Stimulated activated CD8-positive, alpha-beta memory T cell treated with anti-CD3 and anti-CD28 coated beads, Interleukin-2, amount 100 ng/mL, for 48 hours (primary cell): ENCODE measurements at places on chromosomes 4 and X.
A peak's percentile ranks its signal among the peaks of the same experiment; 100 is the strongest.

- no peak for DNase-seq
Measured at GRCh38 chr4:184950117-184950830, 68.0 kb upstream of the HELT start.

DNA sequence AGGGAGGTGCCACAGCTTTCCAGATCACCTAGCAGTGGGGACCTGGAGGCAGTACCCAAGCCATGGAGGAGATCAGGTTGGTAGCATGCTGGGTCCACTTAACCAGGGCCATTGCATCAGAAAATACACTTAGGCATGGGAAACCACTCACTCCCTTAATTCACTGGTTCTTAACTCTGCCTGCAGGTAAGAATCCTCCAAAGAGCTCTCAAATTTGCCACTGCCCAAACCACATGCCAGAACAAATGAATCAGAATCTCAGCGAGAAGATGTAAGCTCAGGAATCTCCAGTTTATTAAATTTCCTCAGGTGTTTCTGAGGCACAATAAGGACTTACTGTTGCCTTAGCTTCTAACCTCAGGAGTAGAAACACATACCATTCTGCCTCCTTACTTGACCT lies 327.7 kb upstream of the RASGEF1B start:
- no peak for DNase-seq

DNA sequence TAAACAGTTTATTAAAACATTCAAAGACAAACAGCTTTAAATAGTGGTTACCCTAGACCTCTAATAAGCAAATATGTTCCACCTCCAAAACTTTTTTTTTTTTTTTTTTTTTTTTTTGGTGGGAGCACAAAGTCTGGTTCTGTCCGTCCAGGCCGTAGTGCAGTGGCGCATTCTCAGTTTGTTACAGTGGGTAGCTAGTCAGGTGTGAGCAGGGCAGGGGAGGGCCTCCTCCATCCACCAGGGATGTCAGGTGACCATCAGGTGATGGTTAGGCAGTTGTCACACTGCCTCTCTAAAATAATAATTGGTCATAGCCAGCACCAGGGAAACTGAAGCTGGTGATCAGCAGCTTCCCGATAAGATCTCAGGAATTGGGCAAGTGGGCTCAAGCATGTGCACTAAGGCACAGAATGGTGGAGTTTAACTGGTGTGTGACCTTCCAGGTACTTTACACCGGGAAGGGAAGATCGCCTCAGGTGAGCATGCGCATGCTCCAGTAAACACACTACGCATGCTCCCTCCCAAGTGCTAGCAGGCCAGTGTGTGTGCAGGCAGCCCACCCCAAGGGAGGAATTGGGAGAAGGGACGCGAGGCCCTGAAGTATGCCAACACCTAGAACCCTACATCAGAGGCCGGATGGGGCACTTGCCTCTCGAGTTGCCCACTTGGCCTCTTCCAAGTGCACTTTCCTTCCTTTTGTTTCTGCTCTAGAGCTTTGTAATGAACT lies 27.2 kb downstream of the TNIP2 start:
- DNase-seq: no peak

GRCh38 chr4:4849106-4849505 lies 10.4 kb upstream of the MSX1 start:
- DNase-seq: no peak

DNA sequence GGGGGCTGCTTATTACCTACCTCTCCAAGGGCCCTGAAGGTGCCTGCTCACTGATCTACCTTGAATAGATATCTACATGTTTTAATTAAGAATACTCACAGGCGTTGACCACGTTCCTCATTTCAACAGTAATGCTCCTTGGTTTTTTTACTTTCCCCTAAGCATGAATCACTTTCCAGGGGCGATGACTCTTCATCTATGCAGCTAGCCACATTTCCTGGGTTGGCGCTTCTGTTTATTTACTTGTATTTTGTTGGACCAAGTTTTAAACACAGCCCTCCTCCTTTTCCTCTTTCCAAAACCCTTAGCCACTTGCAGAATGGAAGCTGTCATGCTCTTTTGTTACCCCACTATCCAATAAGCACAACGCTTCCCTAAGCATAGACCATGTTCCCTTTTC lies 50.8 kb downstream of the CBLL2 start:
- no peak for DNase-seq

DNA sequence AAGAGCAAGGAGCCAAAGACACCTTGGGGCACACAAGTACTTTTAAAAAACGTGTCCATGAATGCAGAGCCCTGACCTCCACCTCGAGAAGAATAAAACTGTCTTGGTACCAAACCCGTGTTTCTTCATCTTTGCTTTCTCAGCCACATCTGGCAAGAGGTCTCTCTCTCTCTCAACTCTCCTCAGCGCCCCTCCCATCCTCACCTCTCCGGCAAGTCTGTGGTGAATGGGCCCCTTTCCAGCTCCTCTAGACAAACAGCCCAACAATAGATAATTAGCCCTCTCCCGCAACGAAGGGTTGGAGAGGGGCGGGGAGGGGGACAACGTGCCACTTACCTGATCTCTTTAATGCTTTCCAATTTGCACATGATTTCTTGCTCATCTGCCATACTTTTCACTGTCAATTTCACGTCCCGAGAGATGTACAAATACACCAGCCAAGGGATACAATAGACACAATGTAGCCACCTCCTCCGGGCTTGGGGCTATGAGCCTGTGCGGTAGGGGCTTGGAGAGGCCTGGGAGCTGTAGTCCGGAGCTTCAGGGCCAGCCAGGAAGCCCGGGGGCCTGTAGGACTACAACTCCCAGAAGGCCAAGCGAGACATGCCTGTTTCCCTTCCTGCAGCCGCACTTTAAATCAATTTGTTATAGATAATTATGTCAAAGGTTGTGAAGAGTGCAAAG lies at the start of gene ZC4H2:
Gene ZC4H2 (minus strand): TSS at position 462 of the 684 bp plus-strand sequence. CDS start 73 bp downstream, at position 389.
- peak; percentile 27 for DNase-seq

- DNase-seq: no peak
Measured at GRCh38 chrX:53474707-53475106, 40.5 kb upstream of the HSD17B10 start.

GRCh38 chr4:15254236-15254880 lies 173.5 kb upstream of the C1QTNF7 start:
- no peak for DNase-seq

GRCh38 chr4:81505726-81506125 lies 34.0 kb upstream of the RASGEF1B start:
- no peak for DNase-seq

- DNase-seq: no peak
Measured at GRCh38 chrX:1803741-1804140, 188.9 kb downstream of the ASMT start.

DNA sequence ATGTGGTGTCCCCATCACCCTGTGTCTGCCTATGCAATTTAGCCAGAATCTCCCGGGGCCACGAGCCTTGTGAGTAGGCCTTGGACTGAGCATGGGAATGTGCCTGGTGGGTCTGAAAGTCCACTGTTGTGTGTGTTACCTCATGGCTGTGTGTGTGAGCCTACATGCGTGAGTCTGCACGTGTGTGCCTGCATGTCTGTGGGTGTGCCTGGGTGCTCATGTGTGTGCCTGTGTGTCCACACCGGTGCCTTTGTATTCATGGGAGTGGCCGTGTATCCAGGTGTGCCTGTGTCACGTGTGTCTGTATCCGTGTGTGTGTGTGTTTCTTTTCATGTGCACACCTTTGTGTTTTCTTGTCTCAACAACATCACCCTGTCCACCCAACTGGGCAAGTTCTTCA lies 14.2 kb downstream of the ATP5ME start:
- DNase-seq: no peak

DNA sequence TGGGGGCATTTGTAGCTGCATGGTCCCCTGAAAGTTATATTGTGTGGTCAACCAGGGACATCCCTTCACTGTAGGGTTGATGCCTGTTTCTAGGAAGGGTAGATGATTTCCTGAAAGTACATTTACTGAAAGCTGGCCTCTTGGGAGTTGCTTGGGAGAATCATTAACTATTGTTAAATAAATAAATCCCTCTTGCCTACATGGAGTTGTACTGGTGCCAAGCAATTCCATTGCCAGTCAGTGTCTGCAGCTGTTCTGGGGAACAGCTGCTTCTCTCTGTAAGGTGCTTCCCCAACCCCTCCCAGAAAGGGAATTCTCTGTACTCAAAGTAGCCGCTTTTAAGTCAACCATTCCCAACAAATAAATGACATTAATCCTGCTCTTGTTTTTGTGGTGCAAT lies 51.1 kb downstream of the C4orf51 start:
- DNase-seq: no peak

GRCh38 chr4:162015090-162015489 lies 148.7 kb downstream of the FSTL5 start:
- DNase-seq: no peak

- no peak for DNase-seq
Measured at GRCh38 chr4:8781641-8782040, 90.0 kb downstream of the HMX1 start.

DNA sequence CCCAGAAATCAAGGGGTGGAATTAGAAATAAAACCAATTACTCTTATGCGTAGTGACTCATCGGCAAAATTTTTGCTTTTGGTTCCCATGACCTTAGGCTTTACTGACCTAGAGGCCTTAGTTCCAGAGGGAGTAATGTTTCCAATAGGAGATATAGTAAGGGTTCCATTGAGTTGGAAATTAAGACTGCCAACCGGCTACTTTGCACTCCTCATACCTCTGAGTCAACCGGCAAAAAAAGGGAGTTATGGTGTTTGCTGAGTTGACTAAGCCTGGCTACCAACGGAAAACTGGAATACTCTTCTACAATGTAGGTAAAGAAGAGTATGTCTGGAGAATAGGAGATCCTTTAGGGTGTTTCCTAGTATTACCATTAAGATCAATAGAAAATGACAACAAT lies 919.8 kb downstream of the CENPC start:
- no peak for DNase-seq

DNA sequence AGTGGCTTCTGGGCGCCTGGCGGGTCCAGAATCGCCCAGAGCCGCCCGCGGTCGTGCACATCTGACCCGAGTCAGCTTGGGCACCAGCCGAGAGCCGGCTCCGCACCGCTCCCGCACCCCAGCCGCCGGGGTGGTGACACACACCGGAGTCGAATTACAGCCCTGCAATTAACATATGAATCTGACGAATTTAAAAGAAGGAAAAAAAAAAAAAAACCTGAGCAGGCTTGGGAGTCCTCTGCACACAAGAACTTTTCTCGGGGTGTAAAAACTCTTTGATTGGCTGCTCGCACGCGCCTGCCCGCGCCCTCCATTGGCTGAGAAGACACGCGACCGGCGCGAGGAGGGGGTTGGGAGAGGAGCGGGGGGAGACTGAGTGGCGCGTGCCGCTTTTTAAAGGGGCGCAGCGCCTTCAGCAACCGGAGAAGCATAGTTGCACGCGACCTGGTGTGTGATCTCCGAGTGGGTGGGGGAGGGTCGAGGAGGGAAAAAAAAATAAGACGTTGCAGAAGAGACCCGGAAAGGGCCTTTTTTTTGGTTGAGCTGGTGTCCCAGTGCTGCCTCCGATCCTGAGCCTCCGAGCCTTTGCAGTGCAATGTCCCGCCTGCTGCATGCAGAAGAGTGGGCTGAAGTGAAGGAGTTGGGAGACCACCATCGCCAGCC lies at the start of gene ATOH1:
Gene ATOH1 (plus strand): TSS at position 422 of the 663 bp plus-strand sequence. CDS start 174 bp downstream, at position 596.
- no peak for DNase-seq

DNA sequence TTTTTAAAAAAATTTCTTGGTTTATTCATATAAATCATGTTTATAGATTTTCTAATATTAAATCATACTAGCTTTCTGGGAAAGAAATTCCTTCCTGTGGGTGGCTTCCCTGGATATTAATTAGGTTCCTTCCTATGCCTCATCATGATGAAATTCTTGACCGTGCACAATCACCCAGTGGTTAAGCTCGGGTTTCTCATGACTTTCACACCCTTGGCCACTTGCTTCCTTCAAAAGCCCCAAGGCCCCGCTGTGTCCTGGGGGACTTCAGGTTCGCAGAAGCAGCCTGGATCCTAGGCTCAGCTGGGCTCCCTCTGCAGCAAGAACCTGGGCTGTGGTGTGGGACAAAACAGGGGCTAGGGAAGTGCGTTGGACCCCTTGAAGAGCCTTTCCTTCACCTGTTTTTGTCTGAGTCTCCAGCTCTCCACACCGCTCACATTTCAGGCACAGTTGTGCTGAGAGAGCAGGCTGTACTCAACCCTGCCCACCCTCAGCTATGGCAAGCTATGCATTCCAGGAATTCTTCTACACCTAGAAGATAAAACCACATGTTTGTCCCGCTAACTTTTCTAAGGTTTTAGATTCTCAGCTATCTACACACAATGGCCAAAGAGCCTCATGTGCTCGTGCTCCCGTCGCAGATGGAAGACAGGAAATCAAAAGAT lies 48.9 kb upstream of the TMSB15B start:
- DNase-seq: no peak

DNA sequence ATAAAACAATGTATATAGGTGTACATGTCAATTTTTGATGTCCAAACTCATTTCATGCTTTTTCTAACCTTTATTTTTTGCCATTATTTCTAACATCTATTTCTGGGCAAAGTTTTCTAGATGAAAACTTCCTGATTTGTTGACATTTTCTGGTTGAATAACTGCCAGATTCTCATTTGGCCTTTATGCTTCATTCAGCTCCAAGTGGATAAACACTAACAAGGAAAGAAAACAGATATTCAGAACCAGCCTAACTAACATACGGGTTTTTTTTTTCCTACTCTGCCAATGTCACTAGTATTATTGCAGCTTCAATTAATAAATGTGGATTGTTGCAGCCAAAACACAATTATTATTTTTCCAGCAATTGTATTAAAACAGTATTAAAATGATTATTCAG lies 50.9 kb upstream of the RAP1GDS1 start:
- DNase-seq: no peak

DNA sequence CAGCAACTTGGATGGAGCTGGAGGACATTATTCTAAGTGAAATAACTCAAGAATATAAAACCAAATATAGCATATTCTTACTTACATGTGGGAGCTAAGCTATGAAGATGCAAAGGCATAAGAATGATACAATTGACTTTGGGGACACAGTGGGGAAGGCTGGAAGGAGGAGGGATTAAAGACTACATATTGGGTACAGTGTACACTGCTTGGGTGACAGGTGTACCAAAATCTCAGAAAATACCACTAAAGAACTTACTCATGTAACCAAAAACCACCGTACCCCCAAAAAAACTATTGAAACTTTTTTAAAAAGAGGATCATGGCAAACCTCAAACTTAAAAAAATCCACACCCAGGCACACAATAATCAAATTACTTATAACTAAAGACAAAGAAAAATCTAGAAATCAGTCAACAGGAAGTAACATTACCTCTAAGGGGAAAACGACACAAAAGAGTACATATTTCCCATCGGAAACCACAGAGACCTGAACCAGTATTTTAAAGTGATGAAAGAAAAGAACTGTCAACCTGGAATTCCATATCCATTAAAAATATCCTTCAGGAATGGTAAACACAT lies 241.8 kb downstream of the PRDM5 start:
- DNase-seq: no peak

GRCh38 chr4:10078481-10079233 lies 37.9 kb downstream of the WDR1 start:
- DNase-seq: no peak

GRCh38 chrX:48676106-48676892 lies 7.3 kb upstream of the WAS start:
- peak; percentile 79 for DNase-seq
